T47D (cell line): ENCODE measurements at places on chromosomes 16 and 17.

- DNase-seq: no peak
Measured at GRCh38 chr17:1592751-1593629, 30.4 kb upstream of the PITPNA start.

GRCh38 chr16:64013856-64014255, 1108.0 kb downstream of the CDH11 start:
- DNase-seq: no peak

DNA sequence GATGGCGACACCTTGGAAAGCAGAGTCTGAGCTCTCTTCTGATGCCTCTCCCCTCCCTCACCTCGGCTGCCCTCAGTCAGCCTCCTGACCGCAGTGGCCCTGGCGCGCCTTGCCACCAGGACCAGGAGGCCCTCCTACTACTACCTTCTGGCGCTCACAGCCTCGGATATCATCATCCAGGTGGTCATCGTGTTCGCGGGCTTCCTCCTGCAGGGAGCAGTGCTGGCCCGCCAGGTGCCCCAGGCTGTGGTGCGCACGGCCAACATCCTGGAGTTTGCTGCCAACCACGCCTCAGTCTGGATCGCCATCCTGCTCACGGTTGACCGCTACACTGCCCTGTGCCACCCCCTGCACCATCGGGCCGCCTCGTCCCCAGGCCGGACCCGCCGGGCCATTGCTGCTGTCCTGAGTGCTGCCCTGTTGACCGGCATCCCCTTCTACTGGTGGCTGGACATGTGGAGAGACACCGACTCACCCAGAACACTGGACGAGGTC, 4.4 kb downstream of the GPR142 start:
- DNase-seq: no peak

GRCh38 chr17:28675980-28676379, 14.0 kb downstream of the SUPT6H start:
- DNase-seq: peak; percentile 70

GRCh38 chr16:31335431-31335830, 19.5 kb upstream of the ITGAX start:
- no peak for DNase-seq
